NCI-H446 (cell line): ENCODE measurements at places on chromosomes 4 and X.

DNA sequence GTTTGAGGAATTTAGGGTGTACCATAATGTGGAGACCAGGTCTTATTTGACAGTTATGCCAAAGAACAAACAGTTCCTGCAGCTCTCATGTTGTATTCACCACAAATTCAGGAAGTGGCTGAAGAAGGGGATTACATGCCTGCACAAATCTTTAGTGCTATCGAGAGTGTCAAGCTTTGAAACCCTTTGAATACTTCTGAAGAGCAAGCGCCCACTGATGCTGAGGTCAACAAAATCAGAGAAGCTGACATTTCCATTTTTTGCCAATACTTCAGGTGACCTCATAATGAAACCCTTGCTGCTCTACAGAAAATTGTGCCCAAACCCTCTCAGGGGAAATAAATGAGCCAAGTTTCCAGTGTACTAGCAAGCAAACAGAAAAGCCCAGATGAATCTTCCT lies 28.4 kb downstream of the PAK3 start:
- no peak for DNase-seq

GRCh38 chr4:40228497-40229365 lies 31.9 kb downstream of the RHOH start:
- no peak for DNase-seq

DNA sequence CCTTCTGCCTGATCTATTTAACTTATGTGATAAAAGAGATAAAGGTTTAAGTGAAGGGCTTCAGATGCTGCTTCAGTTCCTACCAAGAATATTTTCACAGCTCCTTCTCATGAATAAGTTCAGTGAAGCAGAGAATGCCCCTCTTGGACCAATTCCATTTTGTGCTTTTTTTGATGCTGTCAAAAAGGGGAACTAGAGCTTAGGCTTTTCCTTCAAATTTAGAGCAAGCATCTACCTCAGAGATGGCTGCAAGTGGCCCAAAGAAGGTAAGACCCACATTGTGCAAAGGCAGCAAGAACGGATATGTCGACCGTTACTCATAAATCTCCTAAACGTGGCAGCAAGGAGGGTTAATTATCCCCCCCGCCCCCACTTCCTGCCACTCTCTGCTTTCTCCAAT lies 4.5 kb downstream of the CHRDL1 start:
- no peak for DNase-seq

- no peak for DNase-seq
Observed at GRCh38 chr4:47533689-47534347, 48.7 kb downstream of the ATP10D start.

- no peak for DNase-seq
Observed at GRCh38 chrX:28391528-28391927, 195.7 kb upstream of the IL1RAPL1 start.
